AG08395 (cell line): ENCODE measurements at places on chromosomes 12 and 14.
A peak's percentile ranks its signal among the peaks of the same experiment; 100 is the strongest.

DNA sequence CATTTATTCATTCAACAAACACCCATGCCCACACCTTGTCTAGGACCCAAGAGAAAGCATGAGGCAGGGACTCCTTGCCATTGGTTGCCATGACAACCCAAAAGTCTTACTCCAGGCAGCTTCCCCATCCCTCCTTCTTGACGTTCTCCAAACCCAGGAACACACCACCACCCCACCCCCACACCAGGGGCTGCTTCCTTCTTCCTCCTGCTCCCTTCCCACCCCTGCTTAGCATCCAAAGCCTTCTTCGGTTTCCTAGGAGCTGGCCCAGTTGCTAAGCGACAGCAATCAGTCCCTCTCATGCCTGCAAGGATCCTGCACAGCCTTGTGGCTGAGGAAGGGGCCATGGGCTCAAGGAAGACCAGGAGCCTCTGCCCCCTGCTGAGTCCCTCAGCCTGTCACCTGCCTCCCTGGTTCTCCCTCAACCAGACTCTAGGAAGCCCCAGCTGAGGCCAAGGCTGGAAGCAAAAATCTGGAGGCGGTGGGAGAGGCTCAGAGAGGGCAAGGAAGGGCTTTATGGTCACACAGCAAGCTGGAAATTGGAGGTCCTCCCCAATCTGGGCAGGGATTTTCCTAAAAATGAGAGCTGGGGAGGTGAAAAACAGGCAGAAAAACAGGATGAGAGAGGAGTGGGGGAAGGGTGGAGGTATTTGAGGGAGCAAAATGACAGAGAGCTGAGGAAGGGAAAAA lies 15.4 kb downstream of the RASAL1 start:
- no peak for DNase-seq

GRCh38 chr14:23183158-23183470 lies 346 bp downstream of the SLC7A8 start:
- no peak for DNase-seq

- DNase-seq, result peak; percentile 48
These were observed 60.0 kb upstream of the FBXO33 start for GRCh38 chr14:39492267-39492666.

DNA sequence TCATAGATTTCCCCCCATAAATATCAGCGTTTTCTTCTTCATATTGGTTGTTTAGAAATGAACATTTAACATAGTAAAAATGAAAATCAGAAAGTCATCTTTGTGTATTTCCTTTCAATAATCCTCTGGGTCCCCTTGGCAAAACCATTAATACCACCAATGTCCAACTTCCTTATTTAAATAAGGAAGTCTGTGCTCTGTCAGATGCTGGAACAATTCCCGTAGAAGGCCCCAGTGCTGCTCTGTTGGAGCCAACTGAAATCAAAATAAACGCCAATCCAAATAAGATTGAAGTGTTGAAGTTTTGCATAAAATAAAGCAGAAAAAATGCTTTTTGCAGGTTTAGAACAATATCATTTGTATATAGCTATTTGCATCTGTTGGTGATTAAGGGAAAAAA lies 93.1 kb downstream of the PPM1H start:
- no peak for DNase-seq

GRCh38 chr12:110115675-110116074 lies 8.5 kb upstream of the IFT81 start:
- DNase-seq, result no peak

GRCh38 chr12:88237954-88238353 lies 95.8 kb downstream of the TMTC3 start:
- DNase-seq, result no peak

- DNase-seq, result no peak
These were observed 40.4 kb upstream of the NCOR2 start for GRCh38 chr12:124607681-124608425.

- no peak for DNase-seq
These were observed 940 bp downstream of the MOAP1 start for GRCh38 chr14:93183596-93184317.

GRCh38 chr12:11958221-11959091 lies 112.3 kb upstream of the BCL2L14 start:
- DNase-seq, result peak; percentile 97

- DNase-seq, result no peak
These were observed 71.8 kb upstream of the MAX start for GRCh38 chr14:65173973-65174693.

- no peak for DNase-seq
These were observed 85.4 kb downstream of the PIWIL1 start for GRCh38 chr12:130423136-130423535.

DNA sequence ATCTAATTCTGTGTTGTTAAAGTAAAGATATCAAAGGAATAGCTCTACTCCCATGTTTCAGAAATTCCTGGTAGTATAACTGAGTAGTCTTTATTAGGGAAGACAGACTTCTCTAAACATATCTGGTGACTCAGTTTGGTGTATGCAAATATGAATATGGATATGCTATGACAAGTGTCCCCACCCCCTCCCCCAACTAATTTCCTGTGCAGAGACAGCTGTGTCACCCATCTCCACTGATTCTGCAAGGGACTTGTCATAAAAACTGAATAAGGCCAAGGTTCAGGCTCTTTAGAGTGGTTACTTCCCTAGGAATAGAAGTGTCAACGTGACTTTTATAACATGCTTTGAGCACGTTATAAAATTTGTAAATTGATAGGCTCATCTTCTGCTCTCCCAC lies 429.1 kb downstream of the DAD1 start:
- no peak for DNase-seq

DNA sequence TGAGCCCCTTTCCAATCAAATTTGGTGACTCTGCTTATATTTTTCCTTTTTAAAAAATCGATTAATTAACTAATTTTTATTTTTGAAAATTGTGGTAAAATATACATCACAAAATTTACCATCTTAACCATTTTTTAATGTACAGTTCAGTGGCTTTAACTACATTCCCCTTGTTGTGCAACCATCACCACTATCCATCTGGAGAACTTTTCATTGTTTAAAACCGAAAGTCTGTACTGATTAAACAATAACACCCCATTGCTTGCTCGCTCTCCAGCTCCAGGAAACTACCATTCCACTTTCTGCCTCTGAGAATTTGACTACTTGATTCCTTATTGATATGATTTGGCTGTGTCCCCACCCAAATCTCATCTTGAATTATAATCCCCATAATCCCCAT lies 283.4 kb downstream of the C12orf75 start:
- no peak for DNase-seq

- DNase-seq, result no peak
These were observed 120.8 kb downstream of the RALGAPA1 start for GRCh38 chr14:35688126-35688826.

DNA sequence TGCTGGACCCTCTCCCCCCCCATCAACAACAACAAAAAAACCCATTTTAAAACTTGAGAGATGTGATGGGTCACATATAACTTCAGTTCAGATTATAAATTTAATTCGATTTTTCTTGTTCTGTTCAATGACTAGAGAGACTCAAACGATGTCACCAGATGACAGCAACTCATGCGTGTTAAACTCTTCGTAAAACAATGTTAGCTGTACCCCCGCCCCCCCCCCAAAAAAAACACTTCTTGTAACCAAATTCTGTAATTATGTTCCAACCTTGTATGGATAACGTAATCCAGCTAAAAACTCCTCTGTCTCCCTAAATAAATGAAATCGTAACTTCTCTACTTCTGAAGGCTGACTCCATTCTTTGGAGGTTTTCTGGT lies 614 bp upstream of the NACA start:
- DNase-seq, result no peak

- no peak for DNase-seq
These were observed 30.7 kb upstream of the PWP1 start for GRCh38 chr12:107654873-107655272.

DNA sequence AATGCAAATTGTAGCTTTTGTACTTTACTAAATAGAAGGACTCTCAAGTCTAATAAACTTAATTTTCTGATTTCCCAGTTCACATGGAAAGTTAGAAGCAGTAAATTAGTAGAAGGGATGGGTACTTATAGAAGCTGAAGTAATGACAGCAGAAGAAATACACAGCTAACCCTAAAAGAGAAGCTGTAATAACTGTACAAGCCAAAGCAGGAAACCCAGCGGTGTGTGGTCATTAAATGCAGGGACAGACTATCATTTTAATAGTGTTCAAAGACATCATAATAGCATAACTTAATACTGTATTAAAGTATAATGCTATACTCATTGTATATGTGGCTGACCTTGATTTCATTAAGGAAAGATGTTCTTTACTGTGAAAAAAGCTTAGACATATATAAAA lies 74.9 kb downstream of the PCNX1 start:
- no peak for DNase-seq

GRCh38 chr12:67222302-67222701 lies 46.9 kb upstream of the CAND1 start:
- peak; percentile 3 for DNase-seq

DNA sequence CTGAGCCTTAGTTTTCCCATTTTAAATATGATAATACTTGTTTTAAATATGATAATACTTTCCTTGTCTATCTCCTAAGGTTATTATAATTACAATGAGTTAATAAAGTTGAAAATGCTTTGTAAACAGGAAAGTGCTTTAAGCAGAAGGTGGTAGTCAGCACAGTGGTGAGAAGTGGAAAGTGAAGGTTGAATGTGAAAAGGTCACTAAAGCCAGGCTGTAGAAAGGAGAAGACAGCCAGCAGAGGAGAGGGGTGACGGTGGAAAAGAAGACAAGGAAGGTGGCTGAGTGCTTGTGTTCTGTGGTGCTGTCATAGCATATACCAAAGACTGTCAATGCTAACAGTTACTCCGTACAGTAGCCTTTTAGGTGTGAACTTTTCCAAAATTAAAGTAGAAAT lies 117.8 kb downstream of the ESR2 start:
- no peak for DNase-seq

DNA sequence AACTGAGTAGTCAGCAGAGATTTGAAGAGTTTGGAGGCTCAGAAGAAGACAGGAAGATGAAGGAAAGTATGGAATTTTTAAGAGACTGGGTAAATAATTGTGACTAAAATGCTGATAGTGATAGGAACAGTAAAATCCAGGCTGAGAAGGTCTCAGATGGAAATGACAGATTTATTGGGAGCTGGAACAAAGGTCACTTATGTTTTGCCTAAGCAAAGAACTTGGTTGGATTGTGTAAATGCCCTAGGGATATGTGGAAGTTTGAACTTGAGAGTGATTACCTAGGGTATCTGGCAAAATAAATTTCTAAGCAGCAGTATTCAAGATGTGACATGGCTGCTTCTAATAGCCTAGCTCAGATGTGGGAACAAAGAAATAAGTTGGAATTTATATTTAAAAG lies 180.9 kb downstream of the TRHDE start:
- no peak for DNase-seq

GRCh38 chr12:133203344-133204263 lies 22.3 kb downstream of the ZNF268 start:
- no peak for DNase-seq

GRCh38 chr14:24928386-24928900 lies 121.5 kb downstream of the STXBP6 start:
- no peak for DNase-seq

- peak; percentile 44 for DNase-seq
These were observed 59.9 kb downstream of the BMP4 start for GRCh38 chr14:53896726-53897125.

GRCh38 chr14:62462988-62463387 lies 582.3 kb downstream of the KCNH5 start:
- DNase-seq, result no peak

- no peak for DNase-seq
These were observed 189.3 kb upstream of the CRY1 start for GRCh38 chr12:107282628-107283027.
